H54 (cell line): ENCODE measurements at places on chromosomes 5 and 9.

DNA sequence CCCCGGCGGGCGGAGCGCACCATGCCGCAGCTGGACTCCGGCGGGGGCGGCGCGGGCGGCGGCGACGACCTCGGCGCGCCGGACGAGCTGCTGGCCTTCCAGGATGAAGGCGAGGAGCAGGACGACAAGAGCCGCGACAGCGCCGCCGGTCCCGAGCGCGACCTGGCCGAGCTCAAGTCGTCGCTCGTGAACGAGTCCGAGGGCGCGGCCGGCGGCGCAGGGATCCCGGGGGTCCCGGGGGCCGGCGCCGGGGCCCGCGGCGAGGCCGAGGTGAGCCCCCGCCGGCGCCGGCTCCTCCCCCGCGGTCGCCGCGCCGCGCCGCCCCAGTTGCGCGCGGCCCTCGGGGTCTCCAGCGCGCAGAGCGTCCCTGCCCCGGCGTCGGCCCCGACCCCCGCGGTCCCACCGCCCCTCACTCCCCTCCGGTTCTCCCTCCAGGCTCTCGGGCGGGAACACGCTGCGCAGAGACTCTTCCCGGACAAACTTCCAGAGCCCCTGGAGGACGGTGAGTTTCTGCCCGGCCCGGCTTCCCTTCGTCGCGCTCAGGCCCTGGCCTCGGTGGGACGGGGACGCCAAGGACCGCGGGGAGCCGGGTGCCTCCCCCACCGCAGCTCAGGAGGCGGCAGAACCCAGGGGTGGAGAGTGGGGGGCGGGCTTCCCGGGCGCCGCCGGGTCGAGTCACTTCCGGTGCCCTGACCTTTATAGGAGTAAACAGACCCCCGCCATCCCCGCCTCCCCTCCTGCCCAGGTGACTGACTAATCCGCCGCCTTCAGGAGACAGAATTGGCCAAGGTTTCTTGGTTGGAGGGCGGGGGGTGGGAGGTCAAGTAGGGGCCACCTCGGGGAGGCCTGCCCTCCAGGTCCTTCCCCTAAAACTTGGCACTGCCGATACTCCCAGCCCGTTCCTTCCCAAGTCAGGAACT, 665 bp downstream of the TCF7 start:
- DNase-seq, result no peak

GRCh38 chr5:65721720-65722574, at the start of the genes NLN and SGTB:
NLN (plus strand) TSS chr5:65722205; CDS start chr5:65722374, 169 bp downstream.
SGTB (minus strand) TSS chr5:65722109; CDS start chr5:65720807, 1,302 bp downstream.
- peak; percentile 77 for DNase-seq

DNA sequence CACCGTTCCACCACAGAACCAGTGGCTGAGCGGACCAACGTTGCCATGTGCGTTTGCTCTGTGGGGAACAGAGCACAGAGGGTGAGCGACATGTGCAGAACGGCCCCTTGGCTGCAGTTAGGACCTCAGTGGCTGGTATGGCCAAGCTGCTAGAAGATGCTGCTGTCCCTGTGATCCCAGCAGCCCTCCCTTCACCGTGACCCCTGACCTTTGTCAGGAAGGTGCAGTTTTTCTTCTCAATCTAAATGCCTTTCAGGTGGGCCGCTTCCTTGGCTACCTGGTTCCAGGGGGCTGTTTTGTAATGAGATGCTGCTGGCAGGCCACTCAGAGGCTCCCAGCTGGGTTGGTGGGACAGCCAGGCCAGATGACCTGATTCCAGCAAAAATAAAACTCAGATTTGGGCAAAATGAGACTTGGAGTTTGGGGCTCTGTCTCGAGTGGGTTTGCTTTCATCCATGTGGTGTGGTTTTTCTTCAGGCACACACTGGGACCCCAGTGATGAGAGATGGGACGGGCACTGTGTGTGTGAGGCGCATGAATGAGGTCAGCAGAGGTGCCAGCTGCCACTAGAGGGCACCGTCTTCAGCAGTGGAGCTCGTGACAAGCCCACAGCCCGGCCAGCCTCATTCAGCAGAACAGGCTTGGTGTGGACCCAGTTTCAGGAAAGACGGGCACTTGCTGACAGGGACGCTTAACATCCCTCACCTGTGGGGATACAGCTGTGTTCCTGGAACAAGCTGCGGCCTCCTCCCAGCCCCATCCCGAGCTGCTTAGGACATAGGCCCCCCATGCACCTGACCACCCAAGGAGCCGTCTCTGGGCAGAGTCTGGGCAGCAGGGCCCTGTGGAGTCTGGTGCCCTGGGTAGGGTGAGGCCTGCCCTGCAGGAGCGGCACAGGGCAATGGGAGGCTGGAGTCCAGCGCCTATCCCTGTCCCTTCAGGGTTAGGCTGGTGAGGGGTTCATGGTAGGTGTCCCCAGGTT, 4.1 kb downstream of the MRPS2 start:
- DNase-seq, result peak; percentile 87

DNA sequence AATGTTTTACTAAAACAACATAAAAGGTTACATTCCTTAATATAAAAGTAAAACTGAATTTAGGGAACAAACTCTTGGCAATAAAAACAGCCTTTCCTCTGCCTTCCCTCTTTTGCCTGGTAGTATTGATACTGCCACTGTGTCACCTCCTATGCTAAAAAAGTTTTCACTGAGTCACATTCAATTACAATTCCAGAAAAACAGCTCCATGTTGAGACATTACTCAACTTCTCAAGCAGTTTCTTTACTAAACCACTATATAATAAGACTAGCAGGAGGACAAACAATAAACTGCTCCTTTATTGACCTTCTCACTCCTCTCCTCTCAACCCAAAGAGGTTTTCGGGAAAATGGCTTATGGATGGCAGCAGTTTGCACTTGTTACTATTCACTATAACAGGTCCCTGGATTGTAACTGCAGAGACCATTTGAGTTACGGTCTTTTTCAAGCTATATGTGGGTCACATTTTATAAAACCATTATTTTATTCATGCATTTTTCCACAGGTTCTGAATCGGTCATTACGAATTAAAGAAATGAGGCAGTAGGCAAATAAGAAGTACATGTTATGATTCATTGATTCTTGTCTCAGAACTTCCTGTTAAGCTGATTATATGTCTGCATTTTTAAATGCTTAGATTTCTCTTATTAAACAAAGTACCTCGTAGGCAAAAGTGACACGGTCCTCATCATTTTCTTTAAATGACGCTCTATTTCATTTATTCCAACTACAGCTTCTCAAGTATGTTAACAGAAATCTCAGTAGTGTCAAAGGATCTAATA, 2.1 kb downstream of the ZDHHC21 start:
- no peak for DNase-seq

- no peak for DNase-seq
These were observed 18.3 kb upstream of the LPAR1 start for GRCh38 chr9:111056538-111056937.

- no peak for DNase-seq
These were observed 62.8 kb downstream of the SV2C start for GRCh38 chr5:76145945-76146344.

- DNase-seq, result no peak
These were observed 302.6 kb downstream of the ENC1 start for GRCh38 chr5:74337984-74338310.
